ENCODE measurements at places on chromosomes 13 and 19. TPM values are rescaled to one million over a fixed set of nuclear protein-coding genes. Genes with fewer than 3 reads are reported as not detected.

Gene MBD3L2
- not detected for total RNA-seq

Gene ZNF229
- total RNA-seq = 2.2 TPM

Gene EFNA2
- total RNA-seq = not detected

Gene ATXN8OS
- total RNA-seq = not detected

Gene LAIR1
- 1.3 TPM for total RNA-seq

Gene SIGLEC10
- 2.0 TPM for total RNA-seq

Gene C13orf46
- not detected for total RNA-seq

Gene TBXA2R
- total RNA-seq = 0.26 TPM

Gene GARIN5A
- 1.1 TPM for total RNA-seq

All from esophagus squamous epithelium (tissue), 5 donors.